Astrocyte of the hippocampus (primary cell): ENCODE measurements at places on chromosomes 7 and 10.

- DNase-seq: no peak
Observed at GRCh38 chr10:56624082-56624481, 263.0 kb upstream of the ZWINT start.

DNA sequence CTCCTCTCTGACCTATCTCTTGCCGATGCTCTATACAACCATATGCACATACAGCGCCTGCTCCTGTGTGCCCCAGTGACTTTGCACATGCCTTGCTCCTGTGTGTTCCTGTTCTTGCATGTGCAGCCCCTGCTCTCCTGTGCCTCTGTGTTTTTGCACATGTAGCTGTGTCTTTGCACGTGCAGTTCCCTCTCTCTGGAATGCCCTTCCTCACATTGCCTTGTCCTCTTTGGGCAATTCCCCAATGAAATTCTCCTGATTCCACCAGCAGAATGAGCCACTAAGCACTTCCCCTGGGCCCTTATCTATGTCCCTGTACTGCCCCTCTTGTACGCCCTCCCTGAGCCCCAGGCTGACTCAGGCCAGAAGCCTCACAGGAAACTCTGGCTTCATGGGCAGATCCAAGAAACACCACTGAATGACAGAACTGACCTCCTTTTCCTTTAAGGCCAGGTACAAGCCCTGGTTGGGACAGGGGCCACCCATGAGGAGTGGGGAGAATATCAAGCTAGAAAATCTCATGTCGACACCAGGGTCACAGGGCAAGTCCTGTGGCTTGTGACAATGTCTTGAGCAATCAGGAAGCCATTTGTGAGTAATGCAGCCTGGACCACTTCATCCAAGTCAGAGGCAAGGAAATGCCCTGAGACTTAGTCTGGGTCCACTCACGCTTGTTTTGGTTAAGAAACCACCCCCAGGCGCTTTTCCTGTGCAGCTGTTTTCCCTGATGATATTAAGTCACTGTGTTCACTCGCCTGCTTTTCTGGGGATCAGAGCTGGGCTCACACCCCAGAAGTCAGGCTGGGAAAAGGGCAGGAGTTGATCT is 1.9 kb upstream of the ARHGAP22 start:
- DNase-seq: peak; percentile 70

DNA sequence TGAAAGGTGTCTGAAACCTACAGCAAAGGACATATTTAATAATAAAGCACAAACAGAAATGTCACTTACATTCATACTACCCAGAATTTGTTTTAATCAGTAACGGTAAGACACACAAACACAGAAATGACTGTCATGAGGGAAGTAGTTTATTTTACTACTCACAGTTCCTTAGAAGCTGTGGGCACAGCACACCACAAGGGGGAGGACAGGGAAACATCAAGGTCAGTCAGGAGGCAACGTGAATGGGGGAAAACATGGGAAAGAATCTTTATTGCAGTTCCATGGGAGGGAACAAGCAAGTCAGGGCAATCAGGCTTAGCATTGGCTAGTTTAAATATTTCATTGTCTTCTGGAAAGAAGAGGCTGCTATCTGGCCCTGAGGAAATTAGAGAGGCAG is 123.8 kb upstream of the PDSS1 start:
- no peak for DNase-seq

GRCh38 chr10:50566150-50566549 is 57.6 kb downstream of the SGMS1 start:
- no peak for DNase-seq

DNA sequence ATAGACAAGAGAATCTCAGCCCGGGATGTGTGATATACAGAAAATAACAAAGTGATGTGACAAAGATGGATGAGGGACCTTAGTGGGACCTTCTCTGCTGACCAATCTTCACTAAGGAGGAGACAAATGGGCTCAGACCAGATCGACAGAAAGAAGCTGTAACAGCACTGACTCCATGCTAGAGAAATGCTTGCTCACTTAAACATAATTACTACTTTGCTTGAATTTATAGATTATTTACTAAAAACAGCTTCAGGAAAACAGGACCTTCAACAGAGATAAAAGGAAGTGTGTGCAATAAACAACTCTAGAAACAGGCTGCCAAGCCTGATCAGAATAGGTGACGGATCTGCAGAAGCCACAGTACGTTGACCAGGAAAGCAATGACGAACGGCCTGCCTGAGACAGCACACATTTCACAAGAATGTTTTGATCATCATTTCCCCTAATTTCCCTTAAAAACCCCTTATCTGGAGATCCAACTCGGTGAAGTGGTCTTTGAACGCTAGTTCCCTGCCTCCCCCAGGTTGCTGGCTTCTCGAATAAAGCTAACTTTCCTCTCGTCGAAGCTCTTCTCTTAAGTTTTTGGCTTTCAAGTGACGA is 98.4 kb upstream of the STEAP1B start:
- DNase-seq: no peak
